AG04450 (cell line): ENCODE measurements at places on chromosomes 2 and 18.

GRCh38 chr2:199470672-199471442 is 13.1 kb upstream of the SATB2 start:
- no peak for DNase-seq

GRCh38 chr2:12008425-12009061 is 262.1 kb downstream of the LPIN1 start:
- no peak for DNase-seq

- DNase-seq = peak; percentile 93
Measured at GRCh38 chr2:127083819-127084503, 23.0 kb downstream of the BIN1 start.

- no peak for DNase-seq
Measured at GRCh38 chr2:18356676-18357075, 203.8 kb downstream of the RDH14 start.

DNA sequence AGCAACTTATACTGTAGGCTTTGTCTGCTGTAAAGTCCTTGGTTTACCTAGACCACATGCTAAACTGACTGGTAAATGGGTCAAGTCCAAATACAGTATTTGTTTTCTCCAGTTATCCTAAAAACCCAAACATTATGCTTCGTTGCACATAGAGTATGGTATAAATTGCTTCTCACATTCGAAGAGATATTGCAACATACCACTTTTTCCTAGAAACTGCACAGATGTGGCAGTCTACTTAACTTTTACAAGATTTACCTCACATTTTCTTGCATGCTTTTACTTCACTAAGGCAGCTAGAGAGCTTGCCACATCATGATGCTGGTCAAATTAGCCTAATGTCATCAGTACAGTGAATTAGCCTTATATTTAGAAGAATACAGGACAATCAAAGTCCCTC is 66.0 kb upstream of the SCN7A start:
- DNase-seq = no peak

DNA sequence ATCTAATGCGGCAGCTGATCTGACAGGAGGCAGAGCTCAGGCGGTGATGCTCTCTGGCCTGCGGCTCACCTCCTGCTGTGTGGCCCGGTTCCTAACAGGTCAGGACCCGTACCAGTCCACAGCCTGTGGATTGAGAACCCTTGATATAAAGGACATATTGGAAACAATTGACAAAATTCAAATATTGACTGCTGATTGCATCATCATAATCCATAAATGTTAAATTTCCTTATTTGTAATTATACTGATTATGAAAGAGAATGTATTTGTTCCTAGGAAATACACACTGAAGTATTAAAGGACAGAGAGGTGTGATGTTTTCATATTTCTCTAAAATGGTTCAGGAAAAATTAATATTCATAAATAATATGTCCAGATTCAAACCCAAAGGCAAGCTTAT is 63.8 kb upstream of the SRD5A2 start:
- DNase-seq = no peak

GRCh38 chr2:144099340-144099739 is 420.6 kb downstream of the ZEB2 start:
- DNase-seq = no peak

DNA sequence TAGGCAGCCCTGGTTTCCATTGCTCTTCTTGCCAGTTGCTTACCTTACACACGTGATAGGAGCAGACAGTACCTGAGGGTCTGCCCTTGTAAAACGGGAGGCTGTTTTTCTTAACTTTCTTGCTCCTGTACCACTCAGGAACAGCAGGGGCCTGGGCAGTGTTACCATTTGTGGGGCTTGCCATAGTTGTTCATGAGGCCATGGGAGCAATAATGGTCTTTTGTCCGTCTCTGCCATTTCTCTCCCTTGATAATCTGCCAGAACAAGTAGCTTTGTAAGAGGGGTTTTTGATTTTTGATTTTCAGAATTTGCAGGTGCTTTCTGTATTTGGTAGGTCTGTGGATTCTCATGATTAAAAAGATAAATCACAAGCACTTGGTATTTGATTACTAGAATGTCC is 259.0 kb downstream of the PHLPP1 start:
- no peak for DNase-seq

- DNase-seq = no peak
Measured at GRCh38 chr2:10835052-10835970, 22.7 kb upstream of the PDIA6 start.

DNA sequence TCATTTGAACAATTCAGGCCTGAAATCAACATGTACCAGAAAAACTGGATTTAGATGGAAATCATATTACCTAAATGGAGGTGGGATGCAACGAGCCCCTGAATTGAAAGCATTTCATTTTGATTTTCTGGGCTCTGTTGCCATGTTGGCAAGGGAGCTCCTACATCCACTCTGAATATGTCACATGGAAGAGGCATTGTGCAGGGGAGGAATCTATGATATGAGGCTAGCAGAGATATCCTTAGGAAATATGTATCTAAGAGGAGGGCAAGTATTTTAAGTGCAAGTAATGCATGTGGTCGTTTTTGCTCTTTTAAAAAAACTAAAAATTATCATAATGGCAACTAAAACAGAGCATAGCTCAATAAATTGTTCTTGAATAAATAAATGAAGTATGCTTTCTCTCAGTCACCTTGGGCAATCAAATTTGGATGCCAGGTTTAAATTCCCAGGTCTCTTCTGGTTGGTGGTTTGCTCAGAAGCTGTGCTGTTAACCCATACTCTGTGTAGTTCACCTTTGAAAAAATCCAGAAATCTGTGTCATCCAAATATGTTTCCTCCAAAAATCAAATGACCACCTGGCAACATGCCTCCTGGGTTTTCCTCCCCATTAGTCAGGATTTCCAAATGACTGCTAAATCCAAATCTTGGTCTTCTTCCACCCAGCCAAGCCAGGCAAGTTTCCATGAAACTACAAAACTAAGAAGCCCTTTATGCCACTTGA is 6.5 kb upstream of the LGALSL start:
- DNase-seq = no peak

- peak; percentile 10 for DNase-seq
Measured at GRCh38 chr2:45210462-45211195, 201.4 kb upstream of the SIX2 start.

DNA sequence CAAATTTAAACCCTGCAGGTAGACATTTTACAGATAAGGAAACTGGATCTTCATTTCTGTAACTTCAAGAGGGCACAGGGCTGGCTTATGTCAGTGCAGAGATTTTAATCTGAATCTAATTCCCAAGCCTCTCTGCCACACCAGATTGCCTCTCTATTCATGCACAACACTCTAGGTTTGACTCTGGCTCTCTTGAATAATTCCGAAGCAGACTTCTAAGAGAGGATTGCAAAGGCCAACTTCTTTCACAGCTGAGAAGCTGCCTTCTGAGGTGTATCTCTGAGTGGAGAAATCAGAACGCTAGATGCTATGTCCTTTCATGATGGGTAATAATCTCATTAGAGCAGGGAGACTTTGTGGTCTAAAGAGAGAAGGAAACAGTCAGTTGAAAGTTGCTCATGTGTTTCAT is 20.1 kb upstream of the MGAT5 start:
- no peak for DNase-seq

- DNase-seq = no peak
Measured at GRCh38 chr2:224807153-224807964, 91.2 kb upstream of the CCDC195 start.

- DNase-seq = no peak
Measured at GRCh38 chr2:235749771-235750160, 255.9 kb downstream of the AGAP1 start.

GRCh38 chr2:25226827-25227226 is 58.4 kb upstream of the POMC start:
- no peak for DNase-seq

DNA sequence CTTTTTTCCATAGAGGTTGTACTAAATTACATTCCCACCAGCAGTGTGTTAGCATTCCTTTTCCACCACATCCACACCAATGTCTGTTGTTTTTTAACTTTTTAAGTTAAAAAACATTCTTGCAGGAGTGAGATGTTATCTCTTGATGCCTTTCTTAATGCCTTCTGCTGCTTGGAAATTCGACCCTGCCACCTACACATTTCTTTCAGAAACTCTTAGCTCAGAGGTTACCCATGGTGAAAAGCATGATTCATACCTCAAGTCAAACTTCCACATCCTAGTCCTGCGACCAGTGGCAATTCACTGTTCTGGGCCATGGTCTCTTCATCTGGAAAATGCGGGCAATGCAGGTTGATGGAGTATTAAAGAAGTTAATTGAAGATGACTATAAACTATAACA is 12.7 kb upstream of the HNMT start:
- DNase-seq = peak; percentile 55

GRCh38 chr2:48600917-48601316 is 16.7 kb upstream of the GTF2A1L start:
- peak; percentile 23 for DNase-seq

GRCh38 chr2:105325389-105325963 is 4.1 kb downstream of the TGFBRAP1 start:
- DNase-seq = no peak

- DNase-seq = no peak
Measured at GRCh38 chr18:69580107-69580506, 179.4 kb downstream of the DOK6 start.

GRCh38 chr2:239814861-239815601 is 210.1 kb downstream of the NDUFA10 start:
- DNase-seq = no peak
